ENCODE measurements at places on chromosomes 6 and 20.

DNA sequence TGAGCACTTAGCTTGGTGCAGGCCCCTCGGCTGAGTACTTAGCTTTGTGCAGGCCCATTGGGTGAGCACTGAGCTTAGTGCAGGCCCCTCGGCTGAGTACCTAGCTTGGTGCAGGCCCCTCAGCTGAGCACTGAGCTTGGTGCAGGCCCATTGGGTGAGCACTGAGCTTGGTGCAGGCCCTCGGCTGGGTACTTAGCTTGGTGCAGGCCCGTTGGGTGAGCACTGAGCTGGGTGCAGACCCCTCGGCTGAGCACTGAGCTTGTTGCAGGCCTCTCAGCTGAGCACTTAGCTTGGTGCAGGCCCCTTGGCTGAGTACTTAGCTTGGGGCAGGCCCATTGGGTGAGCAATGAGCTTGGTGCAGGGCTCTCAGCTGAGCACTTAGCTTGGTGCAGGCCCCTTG is 387.1 kb downstream of the THBS2 start:
- no peak for DNase-seq

DNA sequence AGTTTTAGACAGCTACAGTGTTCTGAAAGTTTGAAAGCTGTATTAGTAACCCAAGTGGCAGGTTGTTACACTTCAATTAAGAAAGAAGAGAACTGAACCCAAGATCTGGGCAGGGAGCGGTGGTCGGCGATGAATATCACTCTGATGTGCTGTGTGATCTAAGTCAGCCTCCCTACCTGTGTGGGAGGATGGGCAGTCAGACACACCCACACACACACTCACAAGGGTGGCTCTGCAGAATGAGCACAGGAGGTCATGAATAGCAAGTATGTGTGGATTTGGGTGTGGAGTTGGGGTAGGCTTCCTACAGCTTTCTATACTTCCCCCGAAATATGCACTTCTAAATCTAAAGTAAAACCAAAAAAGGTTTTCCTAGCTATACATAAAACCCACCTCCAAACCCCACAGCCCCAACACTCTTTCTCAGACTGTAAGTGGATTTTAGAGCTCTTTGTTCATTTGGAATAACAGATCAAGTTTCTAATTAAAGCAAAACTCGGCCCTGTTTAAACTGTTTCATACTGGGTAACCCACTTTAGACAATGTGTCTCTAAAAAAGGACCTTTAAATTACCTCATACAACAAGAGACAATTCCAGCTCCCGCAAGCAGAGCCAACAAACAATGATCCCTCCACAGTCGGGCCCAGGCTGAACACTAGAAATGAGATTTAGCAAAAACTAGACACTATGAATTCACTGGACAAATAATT is 19.4 kb downstream of the TNFRSF21 start:
- DNase-seq, result no peak

- DNase-seq, result no peak
These were observed 13.3 kb upstream of the THBS2 start for GRCh38 chr6:169266746-169267591.

GRCh38 chr6:41427642-41428335 is 92.4 kb downstream of the NCR2 start:
- DNase-seq, result no peak

DNA sequence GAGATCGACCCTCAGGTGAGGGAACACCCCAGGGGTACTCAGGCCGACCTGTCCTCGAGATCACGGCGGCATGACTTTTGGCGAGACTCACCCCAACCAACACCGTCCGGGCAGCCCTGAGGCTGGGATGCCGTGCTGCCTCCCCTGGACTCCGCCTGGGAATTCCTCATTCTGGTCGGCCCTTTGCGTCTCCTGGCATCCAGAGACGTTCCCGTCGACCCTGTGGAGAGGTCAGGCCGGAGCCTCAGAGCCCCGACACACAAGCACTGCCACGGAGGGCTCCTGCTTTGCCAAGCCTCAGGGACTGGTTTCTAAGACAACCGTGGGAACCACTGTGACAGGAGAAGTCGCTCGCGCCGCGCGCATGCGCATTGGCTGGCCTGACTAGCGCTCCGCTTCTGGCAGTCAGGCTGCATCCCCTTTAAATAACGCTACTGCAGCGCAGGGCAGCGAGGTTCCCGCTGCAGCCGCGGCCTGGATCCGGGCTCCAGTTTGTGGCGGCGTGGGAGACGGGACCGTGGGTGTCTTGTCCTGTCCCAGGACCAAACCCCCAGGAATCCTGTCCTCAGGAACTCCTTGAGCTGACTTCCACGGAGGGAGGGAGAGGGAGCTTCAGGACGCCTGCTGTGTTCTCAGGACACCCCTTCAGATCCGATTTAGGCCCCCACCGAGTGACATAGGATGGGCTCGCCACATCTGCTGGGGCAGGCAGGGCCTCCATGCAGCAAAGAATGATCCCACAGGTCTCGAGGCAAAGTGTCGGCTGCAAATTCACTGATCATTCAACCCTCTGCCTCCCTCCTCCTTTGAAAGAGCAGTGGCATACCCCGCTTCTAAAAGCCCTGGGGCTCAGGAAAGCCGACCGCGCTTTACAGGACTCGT is 163.2 kb upstream of the ZNF337 start:
- DNase-seq, result peak; percentile 64

All from T-helper 1 cell (primary cell).